Spinal cord (tissue), 10 donors: ENCODE measurements at places on chromosomes 11 and 22. TPM values are rescaled to one million over a fixed set of nuclear protein-coding genes. Genes with fewer than 3 reads are reported as not detected.

The SULT4A1 gene
- 15.7 TPM for total RNA-seq

The ZNF70 gene
- total RNA-seq = 5.8 TPM

The ZNRF3 gene
- total RNA-seq = 10.4 TPM

The ABTB2 gene
- total RNA-seq = 4.6 TPM

The FAM111B gene
- total RNA-seq = 10.5 TPM

The PNPLA5 gene
- 0.10 TPM for total RNA-seq

The KCNK7 gene
- 0.44 TPM for total RNA-seq

The SMIM38 gene
- total RNA-seq = 1.2 TPM

The RIC3 gene
- 38.2 TPM for total RNA-seq
